Effector memory CD4-positive, alpha-beta T cell (primary cell): ENCODE measurements at places on chromosomes 6 and 20.

GRCh38 chr6:2790588-2791449 is 25.6 kb downstream of the WRNIP1 start:
- no peak overlapping the region for H3K27ac ChIP-seq
- H3K27me3 ChIP-seq: no peaks in the 10 kb centered on the region
- peaks cover 5% of the 10 kb centered on the region for H3K36me3 ChIP-seq
- no peak overlapping the region for H3K4me3 ChIP-seq

- no peaks in the 10 kb centered on the region for H3K4me1 ChIP-seq
- DNase-seq: no peak
- no peaks in the 10 kb centered on the region for H3K27me3 ChIP-seq
- H3K4me3 ChIP-seq: no peak overlapping the region
- no peaks in the 10 kb centered on the region for H3K36me3 ChIP-seq
Observed at GRCh38 chr6:95629551-95629950, 52.2 kb downstream of the MANEA start.

DNA sequence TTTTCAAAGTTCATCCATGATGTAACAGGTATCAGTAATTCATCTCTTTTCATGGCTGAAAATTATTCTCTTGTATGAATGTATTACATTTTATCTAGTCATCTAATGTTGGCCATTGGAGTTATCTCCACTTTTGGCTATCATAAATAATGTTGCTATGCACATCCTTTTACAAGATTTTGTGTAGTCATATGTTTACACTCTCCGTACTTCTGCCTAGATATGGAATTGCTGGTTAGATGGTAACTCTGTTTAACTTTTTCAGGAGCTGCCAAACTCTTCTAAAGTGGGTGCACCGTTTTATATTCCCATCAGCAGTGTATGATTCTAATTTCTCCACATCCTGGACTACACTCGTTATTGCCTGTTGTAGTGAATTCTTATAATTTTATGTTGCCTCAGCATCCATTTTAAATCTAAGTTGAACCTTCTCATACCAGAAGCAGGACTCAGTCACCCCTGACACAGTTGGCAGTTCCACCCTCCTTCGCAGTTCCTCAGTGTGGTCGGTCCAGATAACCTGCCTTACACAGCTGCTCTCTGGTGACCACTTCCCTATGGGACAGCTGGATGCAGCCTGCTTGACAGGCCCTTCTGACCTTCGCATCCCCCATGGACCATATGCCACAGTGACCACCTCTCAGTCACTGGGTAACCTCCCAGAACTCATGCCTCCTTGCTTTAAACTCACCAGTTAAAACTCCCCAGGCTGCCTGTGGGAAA is 33.9 kb downstream of the KIZ start:
- H3K27ac ChIP-seq: no peak overlapping the region
- H3K27me3 ChIP-seq: no peaks in the 10 kb centered on the region
- H3K4me3 ChIP-seq: no peak overlapping the region
- H3K36me3 ChIP-seq: peaks cover 8% of the 10 kb centered on the region
- no peaks in the 10 kb centered on the region for H3K4me1 ChIP-seq

DNA sequence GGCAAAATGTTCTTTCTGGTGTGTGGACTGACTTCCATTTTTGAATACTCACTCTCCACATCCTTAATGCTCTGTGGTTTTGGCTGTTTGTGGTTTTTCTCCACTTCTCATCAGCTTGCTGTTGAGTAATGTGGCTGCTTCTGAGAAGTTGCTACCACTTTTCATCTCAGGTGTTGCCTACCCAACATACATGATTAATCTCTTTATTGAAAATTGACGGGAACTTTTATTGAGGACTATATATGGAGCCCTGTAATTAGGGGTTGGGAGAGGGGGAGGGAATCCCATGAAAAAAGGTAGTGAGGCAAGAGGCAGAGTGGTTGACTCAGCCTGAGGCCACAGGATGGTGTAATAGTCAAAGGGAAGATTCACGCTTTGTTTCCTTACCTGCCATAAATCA is 17.6 kb downstream of the IL22RA2 start:
- no peak overlapping the region for H3K4me3 ChIP-seq
- no peaks in the 10 kb centered on the region for H3K27me3 ChIP-seq
- no peak overlapping the region for H3K27ac ChIP-seq

GRCh38 chr20:13288357-13288756 is 67.3 kb downstream of the ISM1 start:
- no peaks in the 10 kb centered on the region for H3K27me3 ChIP-seq
- H3K4me3 ChIP-seq: no peak overlapping the region
- DNase-seq: no peak

DNA sequence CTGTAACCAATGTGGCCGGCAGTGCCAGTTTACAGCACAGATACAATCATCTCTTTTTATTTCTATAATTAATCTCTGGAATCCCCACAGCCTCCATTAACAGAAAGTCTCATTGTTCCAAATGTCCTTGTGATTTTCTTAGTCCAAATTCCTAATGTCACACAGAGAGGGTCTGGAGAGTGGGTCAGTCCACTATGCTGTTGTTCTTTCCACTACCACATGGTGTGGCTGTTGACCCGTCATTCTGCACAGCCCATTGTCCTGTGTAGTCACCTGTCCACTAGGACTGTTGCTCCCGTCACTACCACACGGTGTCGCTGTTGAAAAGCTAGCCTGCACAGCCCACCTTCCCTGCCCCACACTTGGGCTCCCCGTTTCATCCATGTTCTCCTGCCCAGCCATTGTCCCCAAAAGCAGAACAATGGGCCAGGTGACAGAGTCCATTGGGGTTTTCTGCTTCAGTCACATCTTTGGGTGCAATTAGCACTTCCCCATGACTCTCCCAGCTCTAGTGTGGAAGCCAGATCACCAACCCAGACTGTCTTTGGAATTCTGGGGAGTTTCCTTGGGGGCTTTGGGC is 8.6 kb upstream of the LBP start:
- no peaks in the 10 kb centered on the region for H3K36me3 ChIP-seq
- no peaks in the 10 kb centered on the region for H3K27me3 ChIP-seq
- no peak overlapping the region for H3K4me3 ChIP-seq
- DNase-seq: no peak

- H3K27me3 ChIP-seq: no peaks in the 10 kb centered on the region
- DNase-seq: no peak
- no peak overlapping the region for H3K4me3 ChIP-seq
Observed at GRCh38 chr6:133097208-133097607, 143.9 kb upstream of the EYA4 start.
